ENCODE measurements at places on chromosomes 11 and 22.

GRCh38 chr11:2122222-2122906 lies 16.8 kb downstream of the IGF2 start:
- no peak for DNase-seq

- no peak for DNase-seq
These were observed 41.3 kb downstream of the POU2F3 start for GRCh38 chr11:120281143-120281795.

DNA sequence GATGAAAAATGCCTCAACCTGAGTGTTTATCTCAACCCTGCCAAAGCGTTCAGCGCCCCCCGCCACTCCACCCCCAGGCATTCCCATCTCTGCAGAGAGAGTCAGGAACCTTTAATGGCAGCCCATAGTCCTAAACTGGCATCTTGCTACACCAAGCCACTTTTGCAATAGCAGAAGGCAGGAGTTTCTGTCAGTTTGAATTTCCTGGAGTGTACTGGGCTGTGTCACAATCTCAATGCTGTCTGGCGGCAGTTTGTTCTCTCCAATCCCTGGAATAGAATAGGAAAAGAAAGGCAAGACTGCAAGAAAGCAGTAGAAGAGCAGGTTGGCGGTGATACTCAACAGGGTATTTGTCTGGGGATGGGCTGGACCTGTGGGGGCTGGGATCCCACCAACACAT lies 32.9 kb upstream of the FLI1 start:
- DNase-seq: no peak

- no peak for DNase-seq
These were observed 9.8 kb downstream of the EHBP1L1 start for GRCh38 chr11:65585396-65586246.

- no peak for DNase-seq
These were observed 83.8 kb upstream of the KCNQ1OT1 start for GRCh38 chr11:2783536-2784082.

- no peak for DNase-seq
These were observed 131.2 kb upstream of the PARVA start for GRCh38 chr11:12246147-12246546.

- no peak for DNase-seq
These were observed at the start of gene KCNA4 for GRCh38 chr11:30016588-30017363. Gene KCNA4, minus strand, starts transcription at chr11:30017030. Its CDS starts 4,352 bp downstream, at chr11:30012678.

- DNase-seq: no peak
These were observed 751 bp downstream of the ARFGAP3 start for GRCh38 chr22:42856179-42856864.

GRCh38 chr11:57087991-57088390 lies 93.8 kb upstream of the LRRC55 start:
- no peak for DNase-seq

DNA sequence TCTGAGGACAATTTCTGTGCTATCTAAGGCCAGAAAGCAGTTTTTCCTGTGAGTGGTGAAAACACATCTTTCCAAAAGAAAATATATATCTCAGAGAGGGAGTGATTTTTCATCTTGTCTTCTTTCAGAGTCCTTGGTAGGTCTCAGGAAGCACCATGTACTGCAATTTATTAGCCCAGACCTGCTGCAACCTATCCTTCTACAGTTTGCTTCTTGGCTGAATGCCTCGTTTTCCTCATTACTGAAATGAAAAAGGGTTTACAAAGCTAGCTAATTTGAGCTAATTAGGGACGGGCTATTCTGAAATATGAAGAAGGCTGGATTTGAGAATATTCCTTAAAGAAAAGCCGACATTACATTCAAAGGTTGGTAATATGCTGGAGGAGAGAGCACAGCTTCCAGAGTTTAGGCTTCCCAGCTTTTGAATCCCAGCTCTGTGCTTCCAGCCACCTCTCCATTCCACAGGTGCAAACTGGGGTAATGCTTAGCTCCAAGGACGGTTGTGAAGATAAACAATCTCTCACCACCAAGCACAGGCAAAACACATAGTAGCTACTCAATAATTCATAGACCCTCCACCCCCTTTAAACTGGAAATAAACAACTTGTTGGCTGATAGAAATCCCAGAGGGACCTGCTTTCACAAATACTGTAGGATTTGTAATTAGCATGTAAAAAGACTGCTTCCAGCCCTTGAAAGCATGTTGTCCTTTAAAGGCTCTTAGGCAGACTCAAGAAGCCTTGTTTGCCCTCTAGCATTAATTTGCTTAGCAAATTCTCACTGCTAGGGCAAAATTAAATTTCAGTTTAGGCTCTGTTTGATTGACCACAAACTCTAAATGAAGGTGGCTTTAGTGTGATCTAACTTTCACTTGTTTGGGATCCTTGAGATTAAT lies 24.5 kb upstream of the SESN3 start:
- DNase-seq: no peak

DNA sequence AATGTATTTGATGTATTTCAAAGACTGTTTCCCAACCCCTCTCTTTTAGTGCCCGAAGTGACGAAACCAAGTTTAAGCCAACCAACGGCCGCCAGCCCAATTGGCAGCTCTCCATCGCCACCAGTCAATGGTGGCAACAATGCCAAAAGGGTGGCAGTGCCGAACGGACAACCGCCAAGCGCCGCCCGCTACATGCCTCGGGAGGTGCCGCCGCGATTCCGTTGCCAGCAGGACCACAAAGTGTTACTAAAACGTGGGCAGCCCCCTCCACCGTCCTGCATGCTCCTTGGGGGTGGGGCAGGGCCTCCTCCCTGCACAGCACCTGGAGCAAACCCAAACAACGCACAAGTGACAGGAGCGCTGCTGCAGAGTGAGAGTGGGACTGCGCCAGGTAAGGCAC lies 84.1 kb downstream of the TNRC6B start:
- DNase-seq: no peak

DNA sequence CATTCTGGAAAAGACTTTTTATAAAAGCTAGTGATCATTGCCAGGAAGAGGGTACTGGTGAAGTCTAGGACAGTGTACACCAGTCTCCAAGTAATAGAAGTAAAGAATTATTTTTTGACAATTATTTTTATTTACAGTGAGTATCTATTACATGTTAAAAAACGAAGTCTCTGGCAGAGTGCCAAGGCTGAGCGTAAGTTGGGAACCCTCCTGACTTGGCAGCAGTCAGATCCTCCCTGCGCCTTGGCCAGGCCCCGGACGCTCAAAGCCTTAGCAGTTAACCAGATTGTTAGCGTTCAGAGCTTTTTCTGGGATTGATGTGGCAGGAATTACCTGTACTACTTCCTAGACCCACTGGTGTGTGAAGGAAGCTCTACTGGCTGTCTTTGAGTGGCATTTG lies 38.1 kb upstream of the CTTN start:
- no peak for DNase-seq

DNA sequence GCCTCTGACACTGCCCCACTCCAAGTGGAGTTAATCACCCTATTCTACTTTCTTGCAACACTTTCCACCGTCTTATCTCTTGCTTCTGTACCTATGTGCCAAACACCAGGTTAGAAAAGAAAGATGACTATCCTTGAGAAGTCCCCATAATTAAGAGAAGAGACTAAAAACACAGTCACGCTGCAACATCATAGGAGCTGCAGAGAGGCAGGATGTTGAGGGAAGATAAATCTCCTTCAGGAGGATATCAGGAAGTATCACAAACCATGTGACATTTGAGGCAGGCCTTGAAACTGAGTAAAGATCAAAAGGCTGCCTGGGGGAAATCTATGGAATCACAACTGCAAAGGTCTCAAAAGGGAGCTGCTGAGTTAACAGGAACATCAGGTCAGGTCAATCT lies 24.8 kb downstream of the GAB2 start:
- no peak for DNase-seq

GRCh38 chr11:73532310-73532709 lies 65.6 kb downstream of the FAM168A start:
- DNase-seq: no peak

DNA sequence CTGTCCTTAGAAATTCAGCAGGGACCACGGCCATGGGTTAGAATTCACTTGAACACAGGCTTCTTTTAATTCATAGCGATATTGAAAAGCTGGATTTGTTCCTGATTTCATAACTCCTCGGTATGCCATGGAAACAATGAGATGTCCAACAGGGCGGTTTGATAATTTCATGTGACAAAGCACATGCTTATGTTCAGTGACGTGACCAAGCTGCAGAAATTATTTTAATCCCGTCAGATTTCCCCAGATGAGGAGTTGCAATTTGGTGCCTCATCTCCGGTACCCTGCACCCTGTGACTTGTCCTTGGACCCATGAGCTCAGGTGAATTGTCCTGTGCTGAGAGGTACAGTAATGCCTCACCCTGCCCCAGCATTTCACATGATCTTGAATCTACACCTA lies 81.7 kb downstream of the C11orf91 start:
- no peak for DNase-seq

GRCh38 chr11:12768726-12769673 lies 94.8 kb downstream of the TEAD1 start:
- no peak for DNase-seq

DNA sequence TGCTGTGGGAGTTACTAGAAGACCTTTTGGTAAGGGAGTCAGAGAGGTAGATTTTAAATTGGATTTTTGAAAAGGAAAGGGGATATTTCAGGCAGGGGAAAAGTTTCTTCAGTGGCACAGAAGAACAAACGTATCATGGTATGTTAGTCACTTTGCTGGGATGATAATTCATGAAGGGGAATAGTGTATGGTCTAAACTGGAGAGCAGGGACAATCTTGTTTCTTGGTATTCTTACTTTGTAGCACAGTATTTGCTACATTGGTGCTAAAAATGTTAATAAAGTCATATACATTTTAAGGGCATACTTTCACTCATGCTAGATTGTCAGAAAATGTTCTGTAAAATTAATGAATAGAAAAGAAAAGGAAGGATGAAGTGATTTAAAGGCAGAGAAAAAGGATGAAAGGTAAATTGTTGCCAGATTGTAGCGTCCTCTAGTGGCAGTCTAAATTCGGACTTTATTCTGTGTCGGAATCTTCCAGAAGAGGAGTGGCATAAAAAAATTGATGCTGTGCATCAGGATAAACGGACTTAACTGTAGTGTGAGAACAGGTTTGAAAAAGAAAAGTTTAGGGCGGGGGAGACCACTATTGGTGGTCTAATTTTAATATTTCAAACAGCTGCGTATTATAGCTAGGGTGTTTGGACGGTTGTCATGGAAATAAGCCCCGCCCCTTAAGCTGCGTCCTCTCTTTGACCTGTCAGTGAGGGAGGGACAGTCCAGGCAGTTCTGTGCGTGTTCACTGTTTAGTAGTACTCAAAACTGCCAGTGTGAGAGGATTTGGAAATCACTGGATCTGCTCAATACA lies at the start of gene BCO2:
Gene BCO2 (plus strand): TSS at position 724 of the 810 bp plus-strand sequence. CDS start 90 bp downstream, outside the sequence.
- peak; percentile 18 for DNase-seq

- DNase-seq: no peak
These were observed 103.4 kb upstream of the NECTIN1 start for GRCh38 chr11:119832202-119832935.

GRCh38 chr11:12216041-12216451 lies 105.7 kb downstream of the MICAL2 start:
- DNase-seq: no peak

GRCh38 chr11:8631395-8632118 lies 37.5 kb upstream of the STK33 start:
- DNase-seq: no peak

- DNase-seq: no peak
These were observed 162.8 kb downstream of the BRD1 start for GRCh38 chr22:49664891-49665290.

- DNase-seq: no peak
These were observed 10.6 kb downstream of the SNX32 start for GRCh38 chr11:65844231-65844872.

DNA sequence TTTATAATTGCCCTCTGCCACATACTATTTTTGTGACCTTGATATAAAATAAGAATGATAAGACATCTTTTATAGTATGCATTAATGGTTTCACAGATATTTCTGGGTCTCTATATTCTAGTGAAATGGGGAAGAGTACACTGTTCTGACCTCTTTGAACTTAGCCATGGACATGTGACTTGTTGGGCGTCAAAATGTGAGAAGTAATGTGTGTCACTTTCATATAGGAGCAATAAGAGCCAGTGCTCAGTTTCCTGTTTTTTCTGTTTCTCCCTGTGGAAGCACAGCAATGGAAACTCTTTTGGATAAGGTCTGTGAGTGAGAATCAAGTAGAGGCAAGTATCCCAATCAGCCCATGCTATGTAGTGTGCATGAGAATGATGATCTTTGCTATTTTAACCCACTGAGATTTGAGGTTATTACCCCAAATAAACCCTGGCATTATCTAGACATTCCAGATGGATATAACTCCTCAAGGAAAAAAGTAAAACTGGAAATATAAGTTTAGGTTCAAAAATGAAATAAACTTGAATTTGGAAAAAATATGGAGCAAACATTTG lies 60.7 kb downstream of the RAB38 start:
- DNase-seq: no peak

DNA sequence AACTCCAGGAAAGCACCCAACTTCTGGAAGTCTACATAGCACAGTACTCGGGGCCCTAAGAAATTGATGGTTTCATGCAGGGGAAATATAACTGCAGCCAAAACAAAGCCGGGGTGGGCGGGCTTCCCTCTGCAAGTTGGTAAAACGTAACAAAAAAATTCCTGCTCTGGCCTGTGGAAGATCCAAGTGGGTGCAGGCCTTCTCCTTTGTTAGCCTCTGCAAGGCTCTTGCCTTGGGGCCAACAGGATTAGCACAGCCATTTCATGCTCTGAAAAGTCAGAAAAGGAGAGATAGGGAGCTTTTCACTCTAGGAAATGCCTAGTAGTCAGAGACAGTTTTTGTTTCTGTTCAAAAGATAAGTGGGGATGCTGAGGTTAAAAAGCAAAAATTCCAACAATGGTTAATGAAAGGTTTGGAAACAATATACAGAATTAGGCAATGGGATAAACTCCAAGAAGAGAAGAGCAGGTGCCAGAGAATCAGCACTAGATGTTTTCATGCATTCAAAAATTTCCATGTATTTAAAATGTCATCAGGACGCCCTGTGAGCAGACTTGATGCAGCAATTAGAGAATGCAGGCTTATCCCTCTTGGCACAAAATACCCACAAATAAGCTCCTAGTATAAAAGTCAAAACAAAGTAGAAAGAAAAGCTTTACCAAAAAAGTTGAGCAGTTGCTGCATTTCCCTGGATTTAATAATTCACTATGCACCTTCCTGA lies 72.3 kb upstream of the CHRM4 start:
- no peak for DNase-seq

GRCh38 chr11:134330611-134331353 lies 1.0 kb upstream of the GLB1L2 start:
- no peak for DNase-seq

- no peak for DNase-seq
These were observed 62.4 kb downstream of the PARVG start for GRCh38 chr22:44242946-44243724.

DNA sequence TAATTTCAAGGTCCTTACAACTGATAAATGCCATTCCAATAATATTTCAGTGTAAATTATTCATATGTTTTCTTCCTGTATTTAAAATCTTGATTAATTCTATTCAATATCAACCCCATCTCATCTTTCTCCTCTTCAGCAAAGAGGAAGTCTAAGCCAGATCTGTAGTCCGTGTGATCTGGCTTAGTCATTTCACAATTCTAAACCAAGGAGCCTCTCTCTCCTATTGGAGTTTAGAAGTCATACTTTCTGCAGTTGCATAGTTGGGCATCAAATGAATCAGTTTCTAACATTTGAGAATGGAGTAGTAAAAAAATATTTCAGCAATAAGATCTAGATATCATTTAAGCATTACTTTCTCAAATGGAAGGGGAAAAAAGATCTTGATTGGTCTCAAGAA lies 354.9 kb downstream of the JRKL start:
- DNase-seq: no peak

GRCh38 chr22:43077121-43077877 lies 11.9 kb downstream of the TTLL1 start:
- no peak for DNase-seq
